H4 (cell line): ENCODE measurements at places on chromosomes 1 and 21. TPM values are rescaled to one million over a fixed set of nuclear protein-coding genes. Genes with fewer than 3 reads are reported as not detected.

Gene KRTAP13-2
- total RNA-seq = not detected in 2 replicates

Gene SLC25A44
- total RNA-seq = 17.7 and 17.8 TPM in 2 replicates

Gene RBP7
- total RNA-seq = not detected in 2 replicates

Gene ASCL5
- total RNA-seq = not detected in 2 replicates

- no peak for DNase-seq
These were observed 43.8 kb downstream of the BATF3 start for GRCh38 chr1:212655668-212656440.

Gene SHISAL2A
- total RNA-seq = not detected in 2 replicates

- DNase-seq = no peak
These were observed 102.0 kb downstream of the IER5 start for GRCh38 chr1:181190364-181191035.

GRCh38 chr1:30668024-30668423, 55.4 kb downstream of the MATN1 start:
- no peak for DNase-seq

Gene IGSF3
- total RNA-seq = 10.7 and 10.8 TPM in 2 replicates

DNA sequence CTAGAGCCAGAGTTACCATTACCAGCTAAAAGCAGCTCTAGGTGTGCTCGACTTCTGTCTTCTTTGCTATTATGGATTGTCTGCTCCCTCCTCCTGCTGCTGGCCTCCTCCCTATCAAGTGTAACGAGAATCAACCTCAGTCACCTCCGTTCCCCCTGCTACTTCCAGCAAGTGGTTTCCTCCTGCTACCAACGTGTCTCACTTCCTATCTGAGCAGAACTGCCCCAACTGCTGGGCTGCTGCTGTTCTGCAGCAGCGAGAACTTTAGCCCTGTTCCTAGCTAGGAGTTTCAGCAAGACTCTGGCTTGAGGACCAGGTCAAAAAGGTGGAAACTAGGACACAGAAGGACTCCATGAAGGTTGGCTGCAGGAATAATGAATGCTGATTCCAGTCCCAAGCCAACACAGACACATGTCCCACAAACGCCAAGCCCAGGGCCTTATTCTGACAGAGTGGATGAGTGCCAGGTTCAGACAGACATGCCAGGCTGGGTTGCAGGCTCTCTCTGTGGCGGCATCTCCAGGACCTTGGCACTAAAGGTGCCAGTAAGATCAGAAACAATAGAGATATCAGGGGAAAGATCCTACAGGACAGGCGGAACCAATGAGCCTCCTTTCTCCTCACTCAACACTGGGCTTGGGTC, 46.9 kb downstream of the CD34 start:
- DNase-seq = no peak

GRCh38 chr1:155967341-155968050, 10.9 kb downstream of the ARHGEF2 start:
- DNase-seq = no peak

- no peak for DNase-seq
These were observed 675.1 kb upstream of the CXADR start for GRCh38 chr21:16837721-16838120.

Gene HSD11B1
- total RNA-seq = 0.08 TPM in 1 of 2 replicates, not detected in the other

Gene BMP8B
- total RNA-seq = 0.08 and 0.19 TPM in 2 replicates

Gene COL24A1
- 0.78 and 0.91 TPM in 2 replicates for total RNA-seq

DNA sequence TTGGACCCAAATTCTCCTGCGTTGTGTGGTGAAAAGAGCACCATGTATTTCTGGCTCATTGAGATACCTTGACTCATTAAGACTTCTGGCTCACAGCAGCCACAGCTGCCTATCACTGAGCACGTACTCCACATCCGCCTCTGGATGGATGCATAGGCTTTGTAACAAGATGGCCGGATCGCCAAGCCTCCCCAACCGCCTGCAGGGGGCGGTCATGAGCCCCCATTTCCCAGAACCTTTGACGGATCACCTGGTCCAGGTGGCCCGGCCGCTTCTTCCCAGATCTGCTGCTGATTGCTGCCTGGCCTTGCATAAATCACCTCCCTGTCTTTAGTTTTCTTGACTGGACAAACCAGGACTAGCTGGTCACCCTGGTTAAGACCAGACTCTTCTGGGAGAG, 156.5 kb upstream of the KLHDC7A start:
- DNase-seq = no peak

DNA sequence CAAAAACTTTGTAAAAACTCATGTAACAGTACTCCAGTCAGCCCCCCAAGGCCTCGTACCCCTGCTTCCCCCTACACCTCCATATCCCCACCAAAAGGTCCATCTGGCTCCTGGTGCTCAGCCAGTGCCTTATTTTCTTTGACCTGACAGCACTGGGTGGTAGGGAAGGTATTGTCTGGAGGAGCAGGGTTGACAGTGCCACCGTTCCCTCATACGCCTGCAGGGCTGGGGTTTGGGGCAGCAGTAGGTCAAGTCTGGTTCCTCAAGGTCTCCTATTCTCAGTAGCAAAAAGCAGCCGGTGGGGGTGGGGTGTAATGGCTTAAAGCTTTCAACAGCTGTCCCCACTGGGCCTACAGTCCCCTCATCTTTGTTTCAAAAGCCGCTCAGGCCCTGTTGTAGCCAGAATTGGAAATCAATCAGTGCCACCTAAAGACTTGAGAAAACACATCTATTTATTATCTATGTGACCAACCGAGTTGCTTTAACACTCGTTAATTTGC, 25.3 kb upstream of the TTF2 start:
- no peak for DNase-seq

DNA sequence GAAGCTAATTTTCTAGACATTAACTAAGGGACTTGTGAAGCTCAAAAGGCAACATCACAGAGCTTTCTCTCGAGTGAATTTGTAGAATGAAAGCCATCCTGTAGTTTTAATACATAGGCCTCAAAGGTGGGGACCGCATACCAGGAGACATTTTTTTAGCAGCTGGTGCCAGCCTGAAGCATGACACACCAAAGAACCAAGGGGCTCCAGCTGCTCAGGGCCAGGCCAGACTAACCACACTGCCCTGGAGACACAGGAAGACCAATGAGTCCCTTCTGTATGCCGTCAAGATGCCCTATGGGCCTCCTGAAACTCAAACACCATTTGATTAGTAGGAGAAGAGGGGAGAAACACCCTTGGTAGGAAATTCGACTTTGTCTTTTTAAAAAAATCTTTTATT, 113.9 kb upstream of the CACNA1E start:
- no peak for DNase-seq

DNA sequence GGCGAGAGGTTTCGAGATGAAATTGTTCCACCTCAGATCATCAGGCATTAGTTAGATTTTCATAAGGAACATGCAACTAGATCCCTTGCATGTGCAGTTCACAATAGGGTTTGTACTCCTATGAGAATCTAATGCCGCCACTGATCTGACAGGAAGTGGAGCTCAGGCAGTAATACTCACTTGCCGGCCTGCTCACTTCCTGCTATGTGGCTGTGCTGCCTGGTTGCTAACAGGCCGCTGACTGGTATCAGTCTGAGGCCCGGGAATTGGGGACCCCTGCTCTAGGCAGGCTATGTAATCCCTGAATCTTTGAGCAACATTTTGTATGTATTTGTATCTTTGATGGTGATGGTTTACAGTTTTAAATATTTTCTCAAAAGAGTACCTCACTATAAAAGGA, 32.5 kb downstream of the XKR8 start:
- no peak for DNase-seq

DNA sequence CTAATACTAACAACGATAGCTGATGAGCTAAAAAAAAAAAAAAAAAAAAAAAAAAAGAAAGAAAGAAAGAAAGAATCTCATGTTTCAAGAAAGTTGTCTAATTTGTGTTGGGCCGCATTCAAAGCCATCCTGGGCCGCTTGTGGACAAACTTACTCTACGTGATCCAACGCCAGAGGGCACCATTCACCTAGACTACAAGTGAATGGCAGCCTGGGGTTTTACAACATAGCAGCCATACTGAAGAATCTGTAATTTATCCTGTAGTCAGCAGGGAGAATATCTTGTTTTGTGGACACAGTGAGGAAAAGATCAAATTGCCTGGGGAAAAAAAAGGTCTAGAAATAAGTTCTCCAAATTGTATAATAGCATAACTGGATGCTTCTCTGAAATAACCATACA, 47.0 kb downstream of the CYP2J2 start:
- peak; percentile 51 for DNase-seq

DNA sequence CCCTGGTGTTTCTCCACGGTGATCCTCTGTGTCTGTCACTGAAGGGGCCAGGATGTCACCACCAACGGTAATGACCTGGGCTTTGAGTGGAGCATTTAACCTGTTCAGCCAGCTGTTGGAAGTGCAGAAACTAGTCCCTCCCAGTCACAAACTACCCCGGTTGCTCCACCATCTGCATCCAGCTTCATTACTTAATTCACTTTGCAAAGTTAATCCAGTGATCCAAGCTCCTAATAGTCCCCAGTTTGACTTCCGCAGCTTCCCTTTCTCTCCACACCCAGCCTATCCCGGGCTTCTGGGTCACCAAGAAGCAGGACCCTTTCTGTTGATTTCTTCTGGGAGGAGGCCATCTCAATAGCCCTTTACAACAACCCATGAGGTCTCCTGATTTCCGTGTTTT, 63.5 kb downstream of the MDM4 start:
- DNase-seq = no peak

GRCh38 chr1:45430490-45430889, 60.5 kb downstream of the TESK2 start:
- no peak for DNase-seq

Gene OR6K2
- total RNA-seq = not detected in 2 replicates

Gene ACOT11
- total RNA-seq = 1.5 and 1.6 TPM in 2 replicates

- no peak for DNase-seq
These were observed 78.9 kb downstream of the CD247 start for GRCh38 chr1:167439301-167439988.

DNA sequence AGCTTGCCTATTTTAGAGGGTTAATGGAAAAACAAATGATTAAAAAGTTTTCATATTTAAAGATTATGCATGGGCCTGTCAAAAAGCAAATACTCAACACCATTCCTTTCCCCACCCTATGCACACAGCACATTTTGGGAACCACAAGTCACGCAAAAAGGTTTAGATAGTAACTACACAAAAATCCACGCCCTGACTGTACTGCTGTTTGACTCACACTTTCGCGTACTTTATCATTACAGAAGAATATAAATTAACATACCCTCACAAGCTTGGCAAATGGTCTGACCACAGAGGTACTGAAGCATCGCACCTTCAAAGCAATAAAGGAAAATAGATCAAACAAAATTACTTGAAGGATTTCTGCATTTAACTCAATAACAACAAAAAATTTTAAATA, 1.4 kb downstream of the ATP5PO start:
- no peak for DNase-seq

- no peak for DNase-seq
These were observed 68.8 kb downstream of the JMJD4 start for GRCh38 chr1:227666286-227666685.

GRCh38 chr1:205668951-205669340, 11.4 kb downstream of the SLC45A3 start:
- DNase-seq = no peak

Gene TMEM82
- total RNA-seq = not detected in 2 replicates

DNA sequence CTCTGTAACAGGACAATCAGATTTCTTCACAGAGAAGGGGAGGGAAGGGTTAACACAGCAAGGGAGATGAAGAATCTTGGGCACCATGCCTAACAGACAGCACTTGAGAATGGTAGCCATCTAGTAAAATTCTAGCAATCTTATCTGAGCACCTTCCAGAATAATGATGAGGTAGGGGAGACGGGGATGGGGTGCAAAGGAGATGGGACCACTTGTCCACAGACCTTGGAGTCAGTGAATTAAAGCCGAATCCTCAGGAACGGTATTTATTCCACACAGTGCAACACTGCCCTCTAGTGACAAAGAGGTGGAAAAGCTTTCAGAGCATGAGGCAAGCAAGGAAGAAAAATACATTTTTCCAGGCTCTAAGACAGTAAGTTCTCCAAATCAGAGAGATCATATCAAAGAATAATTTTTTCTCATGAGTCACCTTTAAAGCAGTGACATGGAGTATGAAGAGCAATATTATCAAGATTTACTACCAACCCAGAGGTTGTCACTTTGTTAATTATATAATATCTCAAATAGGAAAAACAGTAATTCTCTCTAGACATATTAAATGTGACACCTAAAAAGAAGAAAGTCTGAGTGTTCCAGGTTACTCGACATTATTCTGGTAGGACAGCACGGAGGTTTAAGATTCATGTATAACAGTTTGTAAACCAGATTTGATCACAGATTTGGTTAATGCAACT, 43.3 kb upstream of the LPAR3 start:
- peak; percentile 49 for DNase-seq

DNA sequence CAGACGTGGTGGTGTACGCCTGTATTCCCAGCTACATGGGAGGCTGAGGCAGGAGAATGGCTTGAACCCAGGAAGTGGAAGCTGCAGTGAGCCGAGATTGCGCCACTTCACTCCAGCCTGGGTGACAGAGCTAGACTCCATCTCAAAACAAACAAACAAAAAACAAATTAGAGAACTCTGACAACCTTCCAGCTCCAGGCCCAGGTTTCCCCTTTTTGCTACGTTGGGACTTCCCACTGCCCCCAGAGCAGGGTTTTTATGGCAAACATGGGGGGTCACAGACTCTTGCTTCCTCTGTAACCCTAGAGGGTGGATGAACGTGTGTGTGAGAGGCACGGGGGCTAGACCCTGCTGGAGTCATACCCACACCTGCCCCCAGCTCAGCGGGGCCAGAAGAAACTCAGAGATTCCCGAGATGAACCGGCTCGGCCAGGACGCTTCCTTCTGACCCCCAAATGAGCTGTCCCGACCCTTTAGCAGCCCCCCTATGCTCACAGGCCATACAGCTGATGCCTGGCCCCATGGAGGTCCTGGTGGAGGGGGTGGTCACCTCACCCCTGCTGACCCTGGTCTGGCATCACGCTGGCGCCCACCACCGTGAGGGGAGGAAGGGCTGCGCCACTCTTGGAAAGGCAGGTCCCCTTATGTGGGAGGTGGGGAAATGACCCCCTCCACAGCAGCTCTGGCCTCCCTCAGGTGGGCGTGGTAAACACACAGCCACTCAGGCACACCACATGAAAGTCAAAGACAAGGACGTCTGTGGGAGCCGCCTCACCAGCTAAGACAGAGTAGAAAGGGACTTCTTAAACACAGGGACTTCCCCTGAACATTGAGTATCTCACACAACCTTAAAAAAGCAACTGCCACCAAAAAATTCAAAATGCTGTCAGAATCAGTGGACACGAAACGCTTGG, 7.1 kb downstream of the GPR157 start:
- no peak for DNase-seq
